ENCODE measurements at places on chromosomes 1 and 21.

DNA sequence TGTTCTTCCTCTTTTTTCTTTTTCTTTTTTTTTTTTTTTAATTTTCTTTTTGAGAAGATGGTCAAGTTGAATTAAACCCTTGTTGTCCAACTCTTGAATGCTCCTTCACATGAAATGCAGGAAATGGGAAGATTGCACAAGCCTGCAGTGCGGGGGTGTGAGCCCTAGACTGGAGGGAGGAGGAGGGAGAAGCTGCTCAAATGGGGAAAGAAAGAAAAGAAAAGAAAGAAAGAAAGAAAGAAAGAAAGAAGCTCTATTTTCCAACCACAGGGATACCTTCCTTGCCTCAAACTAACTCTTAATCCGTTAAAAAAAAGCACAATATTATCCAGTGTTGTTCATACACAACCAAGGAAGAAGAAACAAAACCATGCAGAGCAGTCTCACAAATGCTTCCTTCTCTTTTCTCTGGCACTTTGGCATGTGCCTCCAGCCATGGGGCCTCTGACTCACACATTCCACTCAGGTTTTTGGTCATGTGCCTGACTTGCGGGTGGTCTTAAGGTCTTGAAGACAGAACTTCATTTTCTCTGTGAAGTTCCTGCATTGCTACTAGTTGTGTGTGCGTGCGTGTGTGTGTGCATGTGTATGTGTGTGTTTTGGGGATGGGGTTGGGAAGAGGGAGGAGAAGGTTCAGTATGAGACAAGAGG lies 276.1 kb downstream of the RPS6KC1 start:
- no peak for DNase-seq

DNA sequence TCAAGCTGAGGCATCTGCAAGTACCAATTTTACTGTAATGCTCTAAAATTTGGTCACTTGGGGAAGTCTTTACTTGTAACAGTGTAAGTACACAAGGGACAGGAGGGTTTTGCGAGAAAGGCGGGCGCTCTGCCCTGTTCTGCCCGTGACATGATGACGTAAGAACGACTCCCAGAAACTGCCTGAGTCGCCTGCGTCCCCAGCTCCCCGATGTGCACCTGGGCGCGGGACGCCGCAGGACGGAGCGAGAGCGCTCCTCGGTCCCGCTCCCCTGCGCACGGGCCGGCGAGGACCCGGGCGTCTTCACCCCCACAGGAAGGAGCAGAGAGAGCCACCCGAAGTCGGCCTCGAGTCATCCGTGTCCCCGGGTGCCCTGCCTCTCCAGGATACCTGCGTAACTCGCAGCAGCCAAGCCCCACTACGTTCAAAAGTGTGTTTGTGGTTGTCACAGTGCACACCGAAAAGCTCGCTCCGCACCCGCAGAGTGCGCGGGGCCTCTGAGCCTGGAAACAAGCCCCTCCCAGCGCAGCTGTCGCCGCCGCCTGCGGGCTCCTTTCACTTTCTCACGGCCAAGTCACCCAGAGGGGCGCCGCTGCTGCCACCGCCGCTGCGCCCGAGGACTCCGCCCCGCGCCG lies 3.3 kb upstream of the ZBTB18 start:
- DNase-seq, result no peak

GRCh38 chr1:170537798-170538503 lies 6.0 kb downstream of the GORAB start:
- DNase-seq, result no peak

DNA sequence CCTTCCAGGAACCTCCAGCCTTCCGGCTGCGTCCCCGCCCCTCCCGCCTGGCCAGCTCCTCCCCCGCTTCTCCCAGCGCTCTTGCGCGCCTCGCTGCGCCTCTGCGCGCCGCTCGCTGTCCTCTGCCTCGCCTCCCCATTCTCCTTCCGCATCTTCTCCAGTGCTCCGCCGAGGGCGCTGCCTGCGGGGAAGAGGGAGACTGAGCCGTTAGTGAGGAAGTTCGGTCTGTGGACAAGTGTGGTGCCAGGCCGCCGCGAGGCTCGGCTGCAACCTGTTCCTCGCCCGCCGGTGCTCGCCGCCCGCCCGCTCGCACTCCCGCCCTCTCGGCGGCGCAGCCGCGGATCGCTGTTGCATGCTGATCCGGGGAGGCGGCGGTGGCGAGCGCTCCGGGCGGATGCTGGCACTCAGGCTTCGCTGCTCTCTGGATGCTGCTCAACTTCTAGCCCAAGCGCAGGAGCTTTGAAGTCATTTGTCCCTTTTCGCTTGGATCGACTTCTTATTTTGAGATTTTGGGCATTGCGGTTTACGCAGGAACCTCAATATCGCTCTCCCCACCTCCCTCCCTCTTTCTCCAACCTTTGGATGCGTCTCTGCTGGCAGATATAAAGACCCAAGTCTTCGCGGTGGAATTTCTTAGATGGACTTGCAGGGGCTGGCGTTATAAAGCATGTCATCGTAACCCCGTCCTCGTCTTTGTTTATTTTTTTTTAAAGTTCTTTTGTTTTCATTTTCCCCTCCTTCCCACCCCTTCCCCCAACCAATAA lies 614 bp upstream of the CACNA1E start:
- peak; percentile 86 for DNase-seq

- no peak for DNase-seq
These were observed 866.2 kb downstream of the LRRIQ3 start for GRCh38 chr1:73331726-73332125.

GRCh38 chr1:68141071-68142021 lies 90.9 kb upstream of the DIRAS3 start:
- no peak for DNase-seq

DNA sequence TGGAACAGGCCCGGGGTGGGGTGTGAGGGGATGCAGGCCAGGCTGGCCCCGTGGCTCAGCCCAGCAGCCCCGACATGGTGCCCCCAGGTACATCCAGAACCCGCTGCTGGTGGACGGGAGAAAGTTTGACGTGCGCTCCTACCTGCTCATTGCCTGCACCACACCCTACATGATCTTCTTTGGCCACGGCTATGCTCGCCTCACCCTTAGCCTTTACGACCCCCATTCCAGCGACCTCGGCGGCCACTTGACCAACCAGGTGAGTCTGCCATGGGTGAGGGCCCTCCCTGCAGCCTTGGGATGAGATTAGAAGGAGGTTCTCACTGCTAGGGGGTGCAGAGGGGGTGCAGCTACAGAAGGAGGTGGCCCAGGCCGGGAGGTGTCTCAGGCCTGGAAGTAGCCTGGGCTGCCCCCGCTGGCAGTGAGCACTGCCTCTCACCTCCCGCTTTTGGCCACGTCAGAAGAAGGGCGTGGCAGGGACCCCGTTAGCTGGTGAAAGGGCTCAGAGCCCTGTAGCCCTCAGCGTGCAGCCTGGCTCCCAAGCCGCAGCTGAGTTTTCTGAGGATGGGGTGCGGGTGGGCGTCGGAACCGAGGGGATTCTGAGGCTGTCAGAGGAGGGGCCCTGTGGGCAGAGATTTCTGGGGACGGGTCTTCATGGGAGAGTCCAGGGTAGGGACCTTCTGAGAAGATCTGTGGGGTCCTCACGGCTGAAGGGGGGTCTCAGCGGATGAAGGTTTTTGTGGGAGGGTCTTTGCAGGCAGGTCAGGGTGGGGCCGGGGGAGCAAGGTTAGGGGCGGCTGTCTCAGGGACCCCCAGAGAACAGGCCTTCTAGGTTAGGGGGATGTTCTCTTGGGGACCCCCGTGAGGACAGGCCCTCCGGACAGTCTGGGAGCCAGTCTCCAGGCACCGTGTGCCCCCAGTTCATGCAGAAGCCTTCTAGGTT lies 10.4 kb downstream of the TTLL10 start:
- DNase-seq, result peak; percentile 2

DNA sequence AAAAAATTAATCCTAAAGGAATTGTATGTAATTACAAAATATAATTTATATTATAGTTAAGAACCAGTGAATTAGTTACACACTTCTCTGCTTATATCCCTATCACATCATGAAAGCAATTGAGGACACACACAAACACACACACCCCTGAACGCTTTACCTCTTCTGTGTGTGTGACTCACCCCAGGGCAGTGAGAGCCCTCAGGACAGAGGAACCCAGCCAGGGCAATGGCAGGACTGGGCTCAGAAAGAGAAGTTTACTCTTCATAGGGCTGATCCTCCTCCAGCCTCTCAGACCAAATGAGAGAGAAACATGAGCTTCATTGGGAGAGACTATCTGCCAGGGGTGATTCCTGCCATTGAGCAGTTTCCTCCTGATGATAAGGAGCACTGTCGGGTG lies 38.1 kb downstream of the SLC44A3 start:
- no peak for DNase-seq

GRCh38 chr21:42525029-42525581 lies 11.5 kb downstream of the SLC37A1 start:
- no peak for DNase-seq
